BJ (cell line): ENCODE measurements at places on chromosomes 13 and 19. TPM values are rescaled to one million over a fixed set of nuclear protein-coding genes. Genes with fewer than 3 reads are reported as not detected.
A peak's percentile ranks its signal among the peaks of the same experiment; 100 is the strongest.

DNA sequence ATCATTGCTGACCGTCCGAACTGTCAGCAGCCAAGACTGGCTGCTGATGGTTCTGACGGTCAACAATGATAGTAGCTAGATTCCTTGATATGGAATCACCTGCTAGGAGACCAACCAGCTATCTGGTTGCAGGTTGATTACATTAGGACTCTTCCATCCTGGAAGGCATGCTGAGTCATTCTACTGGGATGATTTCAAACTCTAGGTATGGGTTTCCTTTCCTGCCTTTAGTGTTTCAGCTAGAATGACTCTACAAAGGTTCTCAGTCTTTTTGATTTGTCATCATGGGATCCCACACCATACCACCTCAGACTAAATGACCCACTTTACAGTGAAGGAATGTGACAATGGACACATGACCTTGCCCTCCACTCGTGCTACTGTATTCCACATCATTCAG lies 138.1 kb upstream of the KL start:
- no peak for DNase-seq

DNA sequence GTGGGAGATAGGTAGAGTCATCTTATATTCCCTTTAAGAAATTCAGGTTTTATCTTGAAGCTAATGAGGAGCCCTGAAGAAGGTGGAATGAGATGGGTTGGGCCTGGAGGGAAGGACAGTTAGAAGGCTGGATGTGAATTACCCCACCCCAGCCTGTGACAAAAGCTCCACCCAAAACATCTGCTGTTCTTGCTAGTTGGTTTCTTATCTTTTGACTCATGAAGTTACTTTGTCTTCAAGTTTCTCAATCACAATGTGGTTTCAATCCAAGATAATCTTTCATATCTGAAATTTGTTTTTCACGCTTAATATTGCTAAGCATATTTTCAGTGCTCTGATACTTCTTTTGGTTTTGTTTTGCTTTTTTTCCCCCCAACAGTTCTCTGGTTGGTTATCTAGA lies 38.3 kb upstream of the HMGB1 start:
- DNase-seq, result no peak

GRCh38 chr13:50794226-50794625 lies 49.3 kb downstream of the DLEU7 start:
- DNase-seq, result no peak

DNA sequence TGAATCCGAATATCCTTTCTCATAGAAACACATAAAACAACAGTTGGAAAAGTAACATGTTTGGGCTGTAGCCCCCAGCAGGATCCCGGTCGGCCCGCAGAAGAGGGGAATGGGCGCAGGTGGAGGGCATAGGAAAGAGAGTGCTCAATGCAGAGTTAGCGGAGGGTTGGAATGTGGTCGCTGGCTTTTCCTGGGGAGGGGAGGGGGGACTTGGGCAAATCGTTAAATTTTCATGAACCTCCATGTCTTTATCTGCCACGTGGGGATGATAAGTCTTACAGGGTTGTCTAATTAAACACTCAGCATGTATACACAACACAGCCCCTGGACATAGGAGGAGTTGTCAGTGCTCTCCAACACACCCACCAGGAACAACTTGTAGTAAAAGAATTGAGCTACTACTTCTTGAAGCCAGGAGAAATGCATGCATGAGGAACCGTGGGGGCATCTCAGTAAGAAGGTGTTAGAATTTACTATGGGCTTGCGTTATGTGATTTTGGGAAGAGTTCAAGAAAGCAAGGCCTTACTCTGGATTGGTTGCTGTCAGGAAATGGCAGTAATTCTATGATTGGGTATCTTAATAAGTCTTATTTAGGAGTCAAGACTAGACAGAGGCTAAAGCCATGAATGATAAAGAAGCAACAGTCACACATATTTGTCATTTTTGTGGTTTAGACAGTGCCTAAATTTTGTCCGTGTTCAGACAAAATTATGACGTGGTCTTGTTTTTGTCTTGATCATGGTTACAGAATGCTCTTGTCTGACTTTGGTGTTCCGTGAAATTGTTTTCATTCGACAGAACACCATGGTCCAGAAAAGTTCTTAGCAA lies 671 bp upstream of the SLC46A3 start:
- peak; percentile 77 for DNase-seq

- no peak for DNase-seq
Measured at GRCh38 chr13:23289917-23290357, 109.2 kb downstream of the SGCG start.

DNA sequence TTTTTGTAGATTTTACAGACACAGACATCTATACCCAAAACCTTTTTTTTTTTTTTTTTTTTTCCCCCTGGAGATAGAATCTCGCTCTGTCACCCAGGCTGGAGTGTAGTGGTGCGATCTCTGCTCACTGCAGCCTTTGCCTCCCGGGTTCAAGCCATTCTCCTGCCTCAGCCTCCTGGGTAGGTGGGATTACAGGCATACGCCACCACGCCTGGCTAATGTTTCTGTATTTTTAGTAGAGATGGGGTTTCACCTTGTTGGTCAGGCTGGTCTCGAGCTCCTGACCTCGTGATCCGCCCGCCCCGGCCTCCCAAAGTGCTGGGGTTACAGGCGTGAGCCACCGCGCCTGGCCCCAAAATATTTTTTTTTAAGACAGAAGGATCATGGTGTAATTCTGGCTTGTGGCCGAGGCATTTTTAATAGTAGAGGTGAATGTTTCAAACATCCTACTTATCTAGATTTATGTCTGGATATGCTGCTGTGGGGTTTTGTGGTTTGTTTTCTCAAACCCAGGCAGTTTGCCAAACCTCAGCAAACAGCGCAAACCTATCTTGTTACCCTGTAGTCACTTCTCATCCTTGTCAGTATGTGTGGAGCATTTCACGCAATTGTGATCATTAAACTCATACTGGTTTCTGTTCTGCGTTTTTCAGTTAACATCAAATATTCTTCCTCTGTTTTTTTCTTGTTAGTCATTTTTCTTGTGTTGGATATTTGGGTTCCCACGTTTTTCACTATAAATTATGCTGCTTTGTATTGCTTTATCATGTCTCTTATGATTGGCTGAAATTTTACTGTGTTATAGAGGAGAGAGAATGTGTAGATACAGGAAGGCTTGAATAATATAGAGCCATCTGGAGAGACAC lies 36.2 kb upstream of the GARRE1 start:
- peak; percentile 74 for DNase-seq

The N4BP2L2 gene
- polyA plus RNA-seq, result 16.5 and 49.0 TPM in 2 replicates

- DNase-seq, result no peak
Measured at GRCh38 chr19:16134510-16134909, 9.0 kb upstream of the HSH2D start.

DNA sequence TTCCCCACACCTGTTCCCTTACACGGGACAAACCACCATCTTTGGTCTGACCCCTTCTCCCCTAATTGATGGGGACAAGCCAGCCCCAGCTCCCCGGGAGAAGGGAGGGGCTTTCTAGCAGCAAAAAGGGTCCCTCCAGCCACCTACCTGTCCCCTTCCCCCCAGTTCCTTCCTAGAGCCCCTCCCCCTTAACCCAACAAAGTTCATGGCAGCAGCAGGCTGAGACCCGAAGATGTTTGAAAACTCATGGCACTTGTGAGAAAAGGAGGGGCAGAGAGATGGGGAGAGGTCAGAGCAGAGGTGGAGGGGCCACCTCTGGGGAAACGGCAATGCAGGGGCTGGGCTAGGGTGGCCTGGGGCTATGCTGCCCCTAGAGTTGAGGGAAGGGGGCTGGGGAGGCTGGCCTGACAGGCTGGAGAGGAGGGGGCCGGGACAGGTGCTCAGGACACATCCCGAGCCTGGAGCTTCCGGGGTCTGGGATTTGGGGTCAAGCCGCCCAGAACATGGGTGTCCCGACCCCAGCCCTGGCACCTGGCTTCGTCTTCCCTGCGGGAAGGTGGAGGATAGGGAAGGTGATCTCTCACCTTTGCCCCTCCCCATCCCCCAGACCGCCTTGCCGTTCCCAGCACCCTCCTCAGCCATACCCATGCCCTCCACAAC lies 12.5 kb upstream of the ASF1B start:
- no peak for DNase-seq

DNA sequence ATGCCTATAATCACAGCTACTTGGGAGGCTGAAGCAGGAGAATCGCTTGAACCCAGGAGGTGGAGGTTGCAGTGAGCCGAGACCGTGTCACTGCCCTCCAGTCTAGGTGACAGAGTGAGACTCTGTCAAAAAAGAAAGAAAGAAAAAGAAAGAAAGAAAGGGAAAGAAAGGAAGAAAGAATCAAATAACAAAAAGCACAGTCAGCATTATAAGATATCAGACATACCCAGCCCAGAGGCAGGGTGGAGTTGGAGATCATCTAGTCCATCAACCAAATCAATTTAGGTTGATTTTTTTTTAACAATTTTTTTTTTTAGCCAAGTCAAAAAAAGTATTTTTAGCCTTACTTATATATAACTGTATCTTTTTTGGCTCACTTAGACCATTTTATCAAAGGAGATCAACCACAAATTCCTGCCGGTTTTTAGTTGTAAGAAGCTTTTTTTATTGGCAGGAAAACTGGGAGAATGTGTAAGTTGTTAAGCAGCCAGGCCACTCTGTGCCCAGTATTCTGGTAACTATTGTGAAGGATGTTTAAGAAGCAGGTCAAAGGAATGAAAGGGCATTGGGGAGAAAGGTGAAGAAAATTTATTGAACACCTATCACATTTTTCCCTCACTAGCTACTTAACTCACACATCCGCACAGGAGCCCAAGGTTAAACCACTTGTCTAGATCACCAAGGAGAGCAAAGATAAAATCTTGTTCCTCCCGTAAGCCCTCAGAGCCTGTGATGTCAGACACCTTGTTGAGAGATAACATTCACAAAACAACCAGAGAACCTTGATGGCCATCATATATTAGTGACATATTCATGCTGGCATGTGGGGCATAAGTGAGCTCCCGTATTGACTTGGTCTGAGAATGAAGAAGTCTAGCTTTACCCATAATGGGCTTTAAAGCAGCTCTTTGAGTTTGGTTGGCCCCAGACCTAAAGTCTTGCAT lies 91.8 kb downstream of the COL4A2 start:
- DNase-seq, result no peak

The SHISA7 gene
- polyA plus RNA-seq, result not detected in 2 replicates

The GSX1 gene
- polyA plus RNA-seq, result not detected in 2 replicates

GRCh38 chr13:48888613-48889012 lies 87.1 kb upstream of the FNDC3A start:
- DNase-seq, result no peak
